ENCODE measurements at places on chromosomes 3 and 15.

- no peak for ATAC-seq
Observed at GRCh38 chr3:65521032-65521431, 517.7 kb downstream of the MAGI1 start.

GRCh38 chr3:71104556-71104955 lies 479.0 kb downstream of the FOXP1 start:
- no peak for ATAC-seq

- ATAC-seq, result no peak
Observed at GRCh38 chr3:84685467-84685866, 273.3 kb upstream of the CADM2 start.

GRCh38 chr3:45552794-45553371 lies 41.7 kb upstream of the LIMD1 start:
- no peak for ATAC-seq

DNA sequence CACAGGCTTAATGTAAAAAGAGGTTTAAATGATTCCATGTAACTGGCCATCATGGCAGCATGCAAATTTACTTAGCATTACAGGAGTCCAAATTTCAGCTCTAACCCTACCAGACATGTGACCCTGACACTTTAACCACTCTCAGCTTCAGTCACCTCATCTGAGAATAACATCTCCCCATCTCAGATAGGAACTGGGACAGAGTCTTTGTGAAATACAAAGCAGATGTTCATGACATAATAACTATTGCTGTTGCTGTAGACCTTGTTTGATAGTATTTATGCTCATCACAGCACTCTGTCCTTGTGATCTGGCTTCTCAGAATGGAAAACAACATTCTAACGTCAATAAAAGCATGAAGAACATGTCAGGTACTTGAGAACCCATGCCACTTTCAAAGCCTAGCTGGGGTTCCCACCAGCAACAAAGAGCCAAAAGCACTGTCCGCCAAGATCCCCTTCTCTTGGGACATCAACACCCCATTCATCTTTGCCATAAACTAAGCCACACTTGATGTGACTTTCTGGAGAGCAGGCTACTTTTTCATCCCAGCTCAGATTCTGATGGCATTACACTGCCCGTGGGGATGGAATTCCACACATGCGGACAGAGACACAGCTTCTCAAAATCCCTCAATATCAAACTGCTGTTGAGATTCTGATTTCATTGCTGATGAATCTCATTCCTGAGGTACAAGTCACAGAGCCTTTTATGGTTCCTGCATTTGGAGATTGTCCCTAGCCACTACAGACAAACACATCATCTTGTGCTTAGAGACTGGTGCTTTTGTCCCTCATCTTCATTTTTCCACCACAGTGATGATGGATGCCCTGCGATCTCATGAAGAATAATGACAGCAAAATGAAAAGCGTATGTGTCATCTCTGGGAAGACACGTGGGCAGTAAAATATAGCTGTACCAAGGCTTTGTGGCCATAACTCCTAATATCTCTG lies 202.7 kb downstream of the TNIK start:
- no peak for ATAC-seq

- ATAC-seq, result no peak
Observed at GRCh38 chr3:36562945-36563344, 182.6 kb downstream of the STAC start.

GRCh38 chr3:103195216-103195615 lies 760.4 kb downstream of the ZPLD1 start:
- ATAC-seq, result no peak

GRCh38 chr3:175422744-175423143 lies 563.6 kb downstream of the NAALADL2 start:
- ATAC-seq, result no peak

DNA sequence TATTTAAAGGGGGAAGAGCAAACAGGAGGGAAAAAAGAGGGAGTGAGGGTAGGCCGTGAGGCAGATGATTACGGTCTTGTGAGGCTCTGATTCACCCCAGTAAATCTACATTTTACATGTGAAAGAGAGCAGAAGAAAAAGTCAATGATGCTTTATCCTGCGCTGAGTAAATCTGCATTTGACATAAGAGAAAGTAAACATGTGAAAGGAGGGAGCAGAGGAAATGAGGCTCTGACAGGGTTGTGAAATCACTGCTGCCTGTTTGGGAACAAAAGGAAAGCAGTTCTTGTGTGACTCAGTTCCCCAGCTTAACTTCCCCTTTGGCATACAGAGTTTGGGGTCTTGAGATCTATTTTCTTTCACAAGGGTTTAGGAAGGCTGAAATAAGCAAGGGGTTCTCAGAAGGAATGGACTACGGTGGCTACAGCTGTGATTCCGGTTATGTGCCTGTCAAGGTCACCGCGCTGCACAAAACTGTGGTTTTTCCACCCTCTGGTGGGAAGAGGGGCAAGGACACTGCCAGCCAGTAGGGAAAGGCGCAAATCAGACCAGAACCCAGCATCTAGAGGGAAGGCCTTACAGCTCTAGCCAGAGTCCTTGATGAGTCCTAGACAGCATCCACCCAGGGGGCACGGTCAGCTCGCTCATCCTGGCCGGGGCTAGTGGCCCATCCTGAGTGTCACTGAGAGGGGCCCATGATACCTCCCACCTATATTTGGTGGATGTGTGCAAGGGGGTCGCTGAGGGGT lies 18.9 kb upstream of the HCN4 start:
- ATAC-seq, result no peak

DNA sequence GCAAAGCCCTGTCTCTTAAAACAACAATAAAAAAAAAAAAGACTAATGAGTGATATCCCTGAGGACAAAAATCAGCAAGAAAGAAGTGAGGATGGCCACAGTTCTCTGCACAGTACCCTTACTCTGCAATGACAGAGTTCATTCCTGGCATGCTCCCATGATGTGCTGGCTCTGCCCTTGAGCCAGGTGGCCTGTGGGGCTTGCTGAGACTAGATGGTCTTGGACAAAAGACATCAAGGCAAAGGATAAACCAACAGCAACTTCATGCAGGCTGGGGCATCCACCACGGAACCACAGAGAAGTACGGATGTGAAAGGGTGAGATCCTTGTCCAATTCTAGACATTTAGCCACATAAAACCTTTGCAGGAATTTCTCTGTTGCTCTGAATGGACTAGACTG lies 12.7 kb downstream of the MGLL start:
- ATAC-seq, result no peak

- ATAC-seq, result no peak
Observed at GRCh38 chr3:192413461-192413860, 313.9 kb downstream of the FGF12 start.

DNA sequence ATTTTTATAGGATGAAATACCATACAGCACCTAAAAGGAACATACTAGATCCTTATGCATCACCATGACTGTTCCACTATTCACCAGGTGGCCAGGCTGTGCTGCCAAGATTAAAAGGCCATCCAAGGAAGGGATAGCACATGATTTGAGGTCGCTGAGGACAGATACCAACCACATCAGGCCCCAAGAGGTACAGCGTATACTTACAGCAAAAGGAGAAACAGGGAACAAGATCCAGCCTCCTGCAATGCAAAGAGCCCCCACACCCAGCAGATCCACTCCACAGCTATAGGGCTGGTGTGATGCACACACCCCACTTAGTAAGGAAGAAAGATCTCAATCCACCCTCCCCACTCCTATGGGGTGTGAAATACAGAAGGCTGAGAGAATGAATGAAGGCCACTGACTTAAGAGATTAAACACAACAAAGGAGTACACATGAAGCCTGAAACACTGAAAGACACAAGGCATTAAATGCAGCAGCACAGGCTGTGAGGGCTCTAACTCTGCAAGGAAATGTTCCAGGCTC lies 32.0 kb upstream of the ZNF445 start:
- no peak for ATAC-seq

GRCh38 chr3:48478626-48479555 lies 25.1 kb downstream of the SHISA5 start:
- peak; percentile 79 for ATAC-seq
